K562 (cell line): ENCODE measurements at places on chromosomes 4 and X.

GRCh38 chrX:46278572-46278971 is 266.6 kb downstream of the ZNF674 start:
- DNase-seq, result no peak

- DNase-seq, result no peak
Measured at GRCh38 chr4:134117392-134118183, 84.0 kb downstream of the PABPC4L start.

DNA sequence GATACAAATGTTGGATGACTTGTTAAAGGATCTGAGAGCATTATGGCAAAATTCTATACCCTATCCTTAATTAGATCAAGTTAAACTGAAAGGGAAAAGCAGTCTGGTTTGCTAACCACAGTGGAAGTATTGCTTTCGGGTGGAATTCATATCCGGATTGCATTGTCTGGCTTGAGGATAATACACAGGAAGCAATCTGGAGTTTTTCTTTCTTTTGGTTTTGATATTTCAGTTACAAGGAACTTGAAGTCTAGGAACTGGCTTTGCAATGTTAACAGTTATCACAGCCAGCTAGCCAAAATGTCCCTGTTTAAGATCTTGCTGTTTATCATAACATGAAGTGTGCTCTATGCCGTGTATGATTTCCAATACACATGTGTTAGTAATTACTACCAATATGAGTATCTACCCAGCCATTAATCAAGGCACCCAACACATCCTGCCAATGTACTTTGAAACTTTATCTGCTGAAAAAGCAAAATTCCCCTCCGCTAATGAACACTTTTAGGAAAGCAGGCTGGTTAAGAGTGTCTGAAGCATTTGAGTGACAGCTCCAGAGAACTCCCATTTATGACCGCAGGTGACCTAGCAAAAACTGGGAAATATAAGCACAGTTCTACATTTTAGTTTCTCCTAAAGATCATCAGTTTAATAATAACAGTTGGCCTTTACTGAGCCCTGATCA is 146.4 kb downstream of the PALLD start:
- no peak for DNase-seq

DNA sequence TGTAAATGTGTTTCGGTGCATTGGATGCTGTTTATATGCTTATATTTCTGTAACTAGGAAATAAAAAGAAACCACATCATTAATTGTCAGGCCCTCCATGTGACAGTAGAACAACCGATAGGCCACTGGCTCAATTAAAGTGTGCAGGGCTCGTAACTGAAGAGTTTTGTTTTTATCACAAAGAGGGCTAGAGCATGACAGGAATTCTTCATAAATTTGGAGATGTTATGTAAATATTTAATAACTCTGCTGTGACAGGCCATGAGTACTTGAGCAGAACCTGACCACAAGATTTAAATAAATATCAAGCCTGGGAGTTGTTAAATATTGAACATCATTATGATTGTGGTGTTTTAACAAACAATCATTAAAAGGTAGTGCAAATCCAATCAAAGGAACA is 55.9 kb downstream of the MID1 start:
- no peak for DNase-seq

DNA sequence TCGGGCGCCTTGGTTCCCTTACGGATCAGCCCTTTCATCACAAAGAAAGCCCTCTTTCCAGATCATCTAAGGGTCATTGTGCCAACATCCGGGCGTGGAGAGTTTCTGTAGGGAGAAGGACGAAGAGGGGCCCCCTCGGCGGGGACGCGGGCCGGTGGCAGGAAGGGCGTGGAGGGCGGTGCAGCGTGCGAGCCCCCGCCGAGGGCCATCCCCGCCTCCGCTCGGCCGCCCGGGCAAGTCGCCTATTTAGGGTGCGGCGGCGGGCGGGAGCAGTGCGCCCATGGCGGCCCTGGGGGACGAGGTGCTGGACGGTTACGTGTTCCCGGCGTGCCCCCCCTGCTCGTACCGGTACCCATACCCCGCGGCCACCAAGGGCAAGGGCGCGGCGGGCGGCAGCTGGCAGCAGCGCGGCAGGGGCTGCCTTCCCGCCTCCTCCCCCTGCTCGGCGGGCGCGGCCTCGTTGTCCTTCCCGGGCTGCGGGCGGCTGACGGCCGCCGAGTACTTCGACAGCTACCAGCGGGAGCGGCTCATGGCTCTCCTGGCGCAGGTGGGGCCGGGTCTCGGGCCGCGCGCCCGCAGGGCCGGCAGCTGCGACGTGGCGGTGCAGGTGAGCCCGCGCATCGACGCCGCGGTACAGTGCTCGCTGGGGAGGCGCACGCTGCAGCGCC is at the start of gene ZAR1:
TSS of gene ZAR1 (plus strand) at position 241 of the 668 bp plus-strand sequence. CDS start at position 281, 40 bp downstream.
- no peak for DNase-seq

DNA sequence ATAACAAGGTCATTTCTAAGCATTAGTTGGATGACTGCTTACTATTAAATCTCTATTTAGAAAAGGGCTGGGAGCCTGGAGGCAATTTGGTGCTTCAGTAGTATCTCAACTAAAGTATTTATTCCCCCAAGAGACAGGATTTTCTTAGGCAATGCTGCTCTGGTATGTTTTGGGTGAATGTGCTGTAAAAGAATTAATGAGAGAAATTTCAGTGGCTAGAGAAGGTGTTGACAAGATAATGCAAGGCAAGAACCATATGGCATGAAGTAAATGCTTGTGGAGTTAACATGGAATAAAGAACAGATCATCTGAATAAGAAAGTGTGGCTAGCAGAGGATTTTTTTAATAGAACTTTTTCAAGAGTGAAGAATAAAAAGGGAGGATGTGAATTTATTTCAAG is 3.9 kb downstream of the CYP2U1 start:
- DNase-seq, result no peak

DNA sequence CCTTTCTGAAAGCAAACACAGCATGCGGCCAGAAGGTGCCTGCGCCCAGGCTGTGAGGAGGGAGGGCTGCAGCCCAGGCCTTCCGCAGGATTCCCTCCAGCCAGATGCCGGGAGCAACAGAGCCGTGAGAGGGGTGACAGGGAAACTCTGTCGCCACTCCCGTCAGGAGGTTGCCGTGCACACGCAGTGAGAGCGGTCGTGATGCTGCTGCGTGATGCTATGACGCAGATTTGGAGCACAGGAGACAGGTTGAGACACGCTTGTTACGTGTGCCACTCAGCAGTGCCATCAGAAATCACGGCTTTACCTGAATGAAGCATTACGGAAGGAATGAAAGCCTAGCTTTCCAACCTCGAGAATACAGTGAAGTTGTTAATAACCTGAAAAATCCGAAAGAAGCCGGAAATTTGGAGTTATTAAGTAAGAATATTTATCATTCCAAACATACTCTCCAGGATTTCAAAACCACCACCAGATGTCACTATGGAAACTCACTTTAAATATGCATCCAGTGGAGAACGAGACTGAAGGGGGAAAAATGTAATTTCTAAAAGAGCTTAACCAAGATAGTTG is 54.4 kb downstream of the FAT1 start:
- no peak for DNase-seq

DNA sequence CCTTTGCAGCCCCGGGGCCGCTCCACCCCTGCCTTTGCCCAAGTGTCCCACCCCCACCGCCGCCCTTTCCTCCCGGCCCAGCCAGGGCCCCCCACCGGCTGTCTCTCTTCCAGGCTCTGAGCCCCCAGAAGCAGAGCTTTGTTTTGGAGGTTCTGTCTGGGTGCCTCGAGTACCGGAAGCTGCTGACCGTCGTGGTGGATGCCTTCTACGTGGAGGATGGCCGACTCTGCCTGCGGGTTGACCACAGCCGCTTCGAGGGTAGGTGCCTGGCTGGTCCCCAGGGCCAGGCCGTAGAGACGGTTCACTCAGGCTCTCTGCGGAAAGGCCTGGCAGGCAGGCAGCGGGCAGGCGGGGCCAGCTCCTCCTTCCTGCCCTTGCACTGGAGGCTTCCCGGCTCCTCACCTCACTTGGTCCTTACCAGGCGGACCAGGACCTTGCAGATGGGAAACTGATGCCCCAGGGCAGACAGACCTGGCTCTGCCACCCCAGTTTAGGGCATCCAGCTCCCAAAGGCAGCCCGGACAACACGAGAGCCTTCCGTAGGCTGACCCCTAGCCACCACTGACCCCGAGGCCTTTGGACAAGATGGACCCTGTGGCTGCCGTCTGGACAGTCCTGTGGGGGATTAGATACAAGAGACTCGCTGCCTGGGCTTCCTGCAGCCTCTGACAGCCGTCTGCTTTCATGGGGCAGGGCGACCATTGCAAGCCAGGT is 18.2 kb downstream of the CFAP99 start:
- DNase-seq, result no peak

- no peak for DNase-seq
Measured at GRCh38 chr4:108148316-108148715, 20.4 kb downstream of the LEF1 start.
